Urinary bladder (tissue), 4 donors: ENCODE measurements at places on chromosomes 1 and 21. TPM values are rescaled to one million over a fixed set of nuclear protein-coding genes. Genes with fewer than 3 reads are reported as not detected.

Gene RAP1GAP
- 4.0 TPM for total RNA-seq

Gene HPCAL4
- 2.5 TPM for total RNA-seq

Gene CAMTA1
- total RNA-seq, result 53.3 TPM

Gene TAS1R1
- not detected for total RNA-seq
